Left renal pelvis (tissue), 4 donors: ENCODE measurements at places on chromosomes 5 and 9.

- DNase-seq: no peak
Measured at GRCh38 chr5:126519637-126520592, 75.1 kb downstream of the ALDH7A1 start.

- no peak for DNase-seq
Measured at GRCh38 chr9:125995006-125995405, 247.8 kb downstream of the PBX3 start.

GRCh38 chr5:116076496-116076895 is 8.3 kb upstream of the COMMD10 start:
- DNase-seq: no peak

- DNase-seq: no peak
Measured at GRCh38 chr9:129555512-129556215, 65.2 kb downstream of the C9orf50 start.

GRCh38 chr9:78753039-78753438 is 456.1 kb downstream of the PSAT1 start:
- no peak for DNase-seq

- DNase-seq: no peak
Measured at GRCh38 chr9:117414906-117415331, at the start of gene ASTN2. TSS of gene ASTN2 (minus strand) at chr9:117415057. CDS start at chr9:117414938, 119 bp downstream.

GRCh38 chr9:87675906-87676515 is 49.9 kb upstream of the CTSL start:
- no peak for DNase-seq

DNA sequence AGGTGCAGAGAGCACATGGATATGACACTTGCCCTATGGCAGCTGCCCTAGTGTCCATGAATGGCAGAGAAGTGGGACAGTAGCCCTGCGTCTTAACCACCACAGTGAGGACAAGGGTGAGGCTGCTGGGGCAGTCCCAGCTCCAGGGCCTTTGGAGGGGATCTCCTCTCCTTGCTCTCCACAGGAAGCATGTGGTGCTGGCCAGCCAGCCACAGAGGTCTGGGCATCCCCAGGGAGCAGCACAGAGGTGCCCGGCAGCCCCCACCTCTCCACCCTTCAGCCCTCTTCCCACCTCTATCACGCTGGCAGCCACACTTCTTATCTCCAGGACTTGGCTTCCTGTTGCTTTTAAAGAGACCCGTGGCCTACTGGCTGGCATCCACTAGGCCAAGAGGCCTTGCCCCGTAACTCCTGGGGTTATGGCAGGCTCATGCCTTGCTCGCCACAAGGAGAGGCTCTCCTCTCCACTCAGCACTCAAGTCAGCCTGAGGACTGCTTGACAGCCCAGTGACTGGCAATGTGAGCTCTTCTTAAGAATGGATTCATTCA is 21.9 kb downstream of the CSF2 start:
- no peak for DNase-seq

DNA sequence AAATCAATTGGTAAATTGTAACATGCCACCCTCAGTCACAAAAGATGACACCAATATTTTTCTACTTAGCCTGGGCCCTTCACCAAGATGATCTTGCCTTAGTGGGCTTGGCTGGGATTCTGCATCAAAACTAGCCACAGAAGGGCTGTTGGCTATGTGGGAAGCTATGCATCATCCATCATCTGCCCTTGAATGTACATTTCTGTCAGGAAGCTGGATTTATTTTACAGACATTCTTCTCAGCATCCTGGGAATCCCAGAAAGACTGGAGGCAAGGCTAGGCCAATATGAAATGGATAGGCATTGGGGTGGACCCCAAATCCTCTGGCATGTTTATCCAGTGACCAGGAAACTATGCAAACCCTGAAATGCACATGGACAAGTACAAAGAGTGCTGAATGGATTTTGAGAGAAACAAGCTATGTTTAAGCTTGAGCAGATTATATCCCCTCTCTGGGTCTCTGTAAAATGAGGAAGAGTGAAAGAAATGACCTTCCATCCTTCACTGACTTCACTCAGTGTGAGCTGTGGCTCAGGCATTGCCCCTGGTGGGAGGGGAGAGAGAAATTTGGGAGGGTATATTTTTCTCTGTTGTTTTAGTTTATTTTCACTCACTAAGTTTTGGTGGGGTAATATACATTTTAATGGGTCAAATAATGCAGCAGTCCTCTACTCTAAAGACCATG is 283.6 kb downstream of the EBF1 start:
- no peak for DNase-seq

DNA sequence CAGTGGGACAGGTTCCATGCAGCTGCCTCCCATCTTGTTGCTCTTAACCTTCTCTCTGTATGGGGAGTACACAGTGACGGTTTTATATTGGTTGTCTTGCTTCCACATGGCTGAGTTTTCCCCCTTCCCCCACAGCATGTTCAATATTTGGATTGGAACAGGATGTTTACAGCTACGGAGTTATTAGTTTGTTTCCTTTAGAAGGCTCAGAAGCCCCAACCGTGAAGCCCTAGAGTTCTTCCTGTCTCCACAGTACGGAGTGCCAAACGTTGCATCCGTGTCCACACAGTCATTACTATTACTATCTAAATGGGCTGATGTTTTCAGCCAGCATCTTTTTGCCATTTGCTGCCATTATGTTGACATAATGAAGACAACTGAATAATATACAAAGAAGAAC is 277.5 kb downstream of the MARCHF11 start:
- DNase-seq: no peak

DNA sequence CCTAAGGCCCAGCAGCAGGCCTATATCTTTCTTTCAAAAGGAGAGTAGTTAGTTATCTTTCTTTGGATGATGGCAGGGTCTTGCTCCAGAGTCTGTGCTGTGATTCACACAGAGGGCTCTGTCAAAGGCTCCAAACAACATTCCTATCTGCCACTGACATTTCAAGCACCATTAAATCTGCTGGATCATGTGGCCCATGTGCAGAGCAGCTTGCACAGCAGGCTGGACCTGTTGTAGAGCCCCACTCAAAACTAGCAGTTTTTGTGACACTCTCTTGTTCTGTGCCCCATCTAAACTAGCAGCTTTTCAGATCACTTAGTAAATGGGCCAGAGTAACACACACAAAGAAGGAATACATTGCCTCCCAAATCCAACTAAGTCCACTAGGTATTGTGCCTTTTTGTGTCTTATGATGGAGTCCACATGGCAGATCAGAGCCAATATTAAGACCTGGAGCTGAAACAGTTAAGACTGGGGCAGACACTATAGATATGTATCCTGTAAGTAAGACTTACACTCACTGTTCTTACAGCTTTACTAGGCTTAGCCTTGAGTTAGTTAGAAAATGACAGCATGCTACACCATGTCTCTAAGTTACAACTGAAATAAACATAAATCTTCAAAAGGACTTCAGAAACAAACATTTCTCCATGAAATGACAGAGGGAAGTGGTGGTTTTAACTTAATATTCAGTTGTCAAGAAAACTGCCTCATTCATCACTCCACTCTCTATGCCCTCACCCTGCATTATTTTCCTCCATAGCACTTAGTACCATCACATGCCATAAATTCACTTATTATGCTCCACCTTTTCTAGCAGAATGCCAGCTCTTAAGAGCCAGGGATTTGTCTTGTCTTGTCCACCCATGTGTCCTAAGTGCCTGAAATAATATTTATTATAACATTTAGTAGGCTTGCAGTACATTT is 400.9 kb downstream of the RAB3C start:
- DNase-seq: peak; percentile 55

- no peak for DNase-seq
Measured at GRCh38 chr5:133820507-133820906, 147.9 kb downstream of the C5orf15 start.

- no peak for DNase-seq
Measured at GRCh38 chr5:130462516-130462915, 558.3 kb downstream of the CHSY3 start.

- no peak for DNase-seq
Measured at GRCh38 chr5:44246986-44247385, 142.2 kb downstream of the FGF10 start.

- DNase-seq: no peak
Measured at GRCh38 chr5:13108265-13108664, 836.2 kb downstream of the DNAH5 start.

GRCh38 chr9:128024761-128025308 is 42.3 kb downstream of the NAIF1 start:
- no peak for DNase-seq

DNA sequence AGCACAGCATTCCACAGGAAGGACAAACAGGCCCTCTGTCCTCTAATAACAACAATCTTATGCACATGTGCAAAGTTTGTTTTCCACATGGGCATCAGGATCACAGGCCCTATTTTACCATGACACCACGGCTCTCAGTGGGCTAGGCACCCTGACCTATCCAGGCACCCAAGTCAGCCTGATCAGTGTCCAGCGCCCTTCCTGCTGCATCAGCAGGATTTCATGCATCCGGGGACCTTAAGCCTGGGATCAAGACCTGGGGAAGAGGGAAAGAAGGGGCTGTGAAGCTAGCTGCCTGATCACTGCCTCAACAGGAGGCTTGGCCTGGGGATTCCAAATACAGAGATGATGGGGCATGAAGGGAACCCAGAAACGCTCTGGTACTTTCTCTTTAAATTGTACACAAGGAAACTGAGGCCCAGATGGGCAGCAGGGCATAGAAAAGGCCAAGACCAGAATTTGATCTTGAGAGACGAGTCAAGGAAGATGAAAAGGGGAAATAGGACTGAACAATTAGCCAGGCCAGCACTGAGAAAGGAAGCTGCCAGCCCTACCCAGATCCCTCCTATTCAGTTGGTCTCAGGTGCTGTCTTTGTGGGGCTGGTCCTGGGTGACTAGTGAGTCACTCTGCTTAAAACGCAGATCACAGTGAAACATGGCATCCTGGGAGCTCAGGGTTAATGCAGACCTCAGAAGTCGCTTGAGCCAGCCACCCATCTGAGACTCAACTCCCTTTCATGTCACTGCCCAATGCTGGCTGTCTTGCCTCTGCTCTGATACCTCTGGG is 57.9 kb downstream of the SHB start:
- DNase-seq: no peak
